CD4-positive, alpha-beta T cell treated with Interleukin-4 for 1 hour (primary cell): ENCODE measurements at places on chromosomes 2 and 18.

- DNase-seq: no peak
These were observed 449.7 kb upstream of the CHAC2 start for GRCh38 chr2:53317861-53318260.

DNA sequence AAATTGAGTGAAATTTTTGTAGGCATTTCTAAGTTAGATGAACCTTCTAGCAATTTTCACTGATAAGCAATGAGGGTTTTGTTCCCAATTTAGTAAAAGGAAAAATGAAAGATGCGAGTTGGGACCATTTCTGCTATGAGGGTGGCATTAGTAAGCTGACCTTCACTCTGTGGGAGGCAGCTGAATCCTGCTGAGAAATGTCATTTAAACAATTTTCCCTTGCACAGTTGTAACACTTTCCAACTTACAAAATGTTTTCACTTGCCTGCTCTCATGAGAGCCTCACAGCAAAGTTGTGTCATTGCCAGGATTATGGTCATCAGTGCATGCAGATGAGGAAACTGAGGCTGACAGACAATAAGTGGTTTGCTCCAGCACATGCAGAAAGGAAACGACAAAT, 527.7 kb downstream of the TNS1 start:
- DNase-seq: no peak

DNA sequence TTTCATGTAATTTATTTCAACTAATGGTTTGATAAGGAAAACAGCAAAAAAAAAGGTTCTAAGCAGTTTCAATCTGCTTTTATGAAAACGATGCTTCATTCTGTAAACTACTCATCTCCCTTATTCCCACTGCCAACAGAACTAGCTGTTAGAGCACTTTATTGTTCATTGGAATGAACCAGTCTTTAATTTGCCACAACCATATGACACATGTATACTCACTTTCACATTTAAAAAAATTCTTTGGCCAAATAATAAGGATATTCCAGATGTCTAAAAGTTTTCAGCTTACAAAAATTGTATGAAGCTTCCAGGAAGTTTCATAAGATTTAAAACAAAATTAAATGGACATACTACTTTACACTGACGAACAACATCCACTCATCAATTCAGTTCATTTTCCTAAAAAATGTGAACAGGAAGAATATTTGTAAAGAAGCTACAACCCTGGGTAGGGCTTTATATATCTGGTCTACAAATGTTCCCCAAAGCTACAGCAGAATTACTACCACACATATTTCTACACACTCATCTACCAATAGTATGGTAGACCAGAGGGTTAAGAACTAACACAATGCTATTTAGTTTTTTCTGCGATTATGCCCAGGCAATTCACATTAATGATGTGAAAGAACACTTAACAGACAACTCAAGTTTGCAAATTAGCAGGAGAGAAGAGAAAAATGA, 37.7 kb downstream of the ZNF521 start:
- DNase-seq: no peak

DNA sequence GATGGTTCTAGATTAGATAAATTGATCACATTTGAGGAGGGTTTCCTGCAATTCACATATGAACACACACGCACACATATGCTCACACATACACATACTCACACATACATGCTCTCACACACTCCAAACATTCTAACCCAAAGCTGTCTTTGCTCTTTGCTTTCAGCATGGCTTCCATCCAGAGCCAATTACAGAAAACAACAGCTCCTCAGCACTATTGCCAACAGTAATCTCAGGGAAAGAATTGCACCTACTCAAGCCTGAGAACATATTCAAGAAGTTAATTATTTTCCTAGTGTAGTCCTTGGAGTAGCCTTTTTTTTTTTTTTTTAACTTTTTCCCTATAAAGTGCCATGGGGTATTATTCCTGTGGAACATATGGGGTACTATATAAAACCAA, 246.9 kb upstream of the PARD3B start:
- DNase-seq: no peak

DNA sequence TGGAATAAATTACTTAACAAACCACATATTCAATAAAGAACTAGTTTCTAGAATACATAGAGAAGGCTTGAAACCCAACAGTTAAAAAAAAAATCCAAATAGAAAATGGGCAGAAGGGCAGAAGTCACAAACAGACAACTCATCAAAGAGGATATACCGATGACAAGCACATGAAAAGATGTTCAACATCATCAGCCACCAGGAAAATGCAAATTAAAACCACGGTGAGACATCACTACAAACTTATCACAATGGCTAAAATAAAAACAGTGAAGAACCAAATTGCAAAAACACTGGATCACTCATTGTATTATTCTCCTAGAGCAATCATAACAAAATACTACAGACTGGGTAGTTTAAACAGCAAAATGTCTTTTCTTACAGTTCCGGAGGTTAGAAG, 14.5 kb downstream of the SESTD1 start:
- DNase-seq: no peak

- DNase-seq: no peak
These were observed 50.6 kb downstream of the PSMD14 start for GRCh38 chr2:161358838-161359237.
